Renal cortex interstitium (tissue), 15 donors: ENCODE measurements at places on chromosomes 6 and 20. TPM values are rescaled to one million over a fixed set of nuclear protein-coding genes. Genes with fewer than 3 reads are reported as not detected.

- DNase-seq = no peak
These were observed 7.2 kb upstream of the ATXN1 start for GRCh38 chr6:16768477-16768830.

- no peak for DNase-seq
These were observed 177.9 kb upstream of the ZNF184 start for GRCh38 chr6:27650620-27651370.

DNA sequence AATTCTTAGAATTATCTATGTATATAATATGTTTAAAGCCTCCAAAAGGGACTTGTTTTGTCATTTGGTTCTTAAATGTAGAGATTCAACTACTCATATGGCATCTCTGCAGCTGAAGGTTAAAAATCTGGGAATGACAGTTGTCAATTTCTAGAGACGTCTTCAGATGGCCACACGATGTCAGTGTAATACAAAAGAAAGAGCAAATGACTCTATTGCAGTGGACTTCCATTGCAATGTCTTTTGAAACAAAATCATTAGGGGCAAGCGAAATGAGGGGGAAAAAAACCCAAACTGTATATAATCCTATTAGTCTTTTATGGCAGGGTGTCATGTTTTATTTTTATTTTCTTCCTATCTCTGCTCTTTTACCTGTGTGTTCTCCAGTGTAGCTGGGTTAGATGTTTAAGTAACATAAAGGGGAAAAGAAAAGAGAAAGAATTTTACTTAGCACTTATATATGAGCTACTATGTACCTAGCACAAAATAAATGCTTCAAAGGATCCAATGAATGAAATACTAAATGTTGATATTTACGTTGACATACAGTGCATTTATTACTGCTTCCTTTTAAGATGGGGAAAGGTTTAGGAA, 26.2 kb downstream of the CCN2 start:
- DNase-seq = no peak

The GSTA2 gene
- 0.51 TPM for polyA plus RNA-seq

The SLC35D3 gene
- polyA plus RNA-seq = 0.31 TPM
